ENCODE measurements at places on chromosomes 4 and X. TPM values are rescaled to one million over a fixed set of nuclear protein-coding genes. Genes with fewer than 3 reads are reported as not detected.
A peak's percentile ranks its signal among the peaks of the same experiment; 100 is the strongest.

ADH7 gene
- total RNA-seq = not detected

DNA sequence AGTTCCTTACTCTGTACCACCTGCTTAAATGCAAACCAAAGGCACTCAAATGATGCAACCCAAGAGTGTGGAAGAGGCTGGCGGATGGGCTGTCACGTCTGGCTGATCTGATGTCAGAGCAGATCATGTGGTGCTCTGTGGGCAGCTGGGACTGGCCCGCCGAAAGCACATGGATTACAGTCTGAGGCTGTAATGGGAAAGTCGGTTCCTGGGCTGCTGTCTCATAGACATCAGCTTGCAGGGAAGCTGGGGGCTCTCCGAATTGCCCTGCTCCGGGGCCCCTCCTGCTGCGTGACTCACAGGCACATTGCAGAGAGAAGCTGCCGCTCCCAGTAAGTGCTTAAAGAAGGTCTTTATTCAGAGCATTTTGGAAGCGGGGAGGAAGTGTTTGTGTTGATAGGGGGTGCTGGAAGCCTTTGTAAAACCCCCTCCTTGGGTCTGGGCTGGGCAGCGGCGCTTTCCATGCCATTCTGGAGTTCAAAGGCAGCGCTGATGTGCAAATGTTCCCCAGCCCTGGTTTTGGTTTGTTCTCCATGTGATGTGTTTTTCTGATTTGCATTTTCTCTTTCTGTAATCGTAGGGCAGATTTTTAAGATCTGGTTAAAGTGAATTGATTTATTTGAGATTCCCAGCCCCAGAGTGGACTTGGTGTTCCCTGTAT is 181.1 kb downstream of the LARP7 start:
- DNase-seq = peak; percentile 81

DNA sequence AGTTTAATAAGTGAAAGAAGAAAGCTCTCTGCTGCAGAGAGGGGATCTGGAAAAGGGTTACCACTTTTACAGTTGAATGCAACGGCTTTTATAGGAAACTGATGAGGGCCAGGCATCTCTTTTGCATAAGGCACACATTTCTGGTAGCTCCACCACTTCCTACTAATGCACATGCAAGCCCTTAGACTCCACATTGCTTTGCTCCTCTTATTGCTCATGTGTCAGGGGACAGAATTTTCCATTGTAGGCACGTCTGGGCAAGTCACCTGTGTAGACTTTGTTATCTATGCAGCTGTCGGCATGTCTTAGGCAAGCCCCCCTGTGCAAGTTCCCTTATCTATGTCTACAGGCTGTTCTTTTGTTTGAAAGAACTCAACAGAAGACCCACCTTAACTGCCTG is 294.6 kb upstream of the STS start:
- no peak for DNase-seq

- no peak for DNase-seq
These were observed 19.6 kb upstream of the FAT1 start for GRCh38 chr4:186743261-186743660.

IQCM gene
- total RNA-seq = not detected

DNA sequence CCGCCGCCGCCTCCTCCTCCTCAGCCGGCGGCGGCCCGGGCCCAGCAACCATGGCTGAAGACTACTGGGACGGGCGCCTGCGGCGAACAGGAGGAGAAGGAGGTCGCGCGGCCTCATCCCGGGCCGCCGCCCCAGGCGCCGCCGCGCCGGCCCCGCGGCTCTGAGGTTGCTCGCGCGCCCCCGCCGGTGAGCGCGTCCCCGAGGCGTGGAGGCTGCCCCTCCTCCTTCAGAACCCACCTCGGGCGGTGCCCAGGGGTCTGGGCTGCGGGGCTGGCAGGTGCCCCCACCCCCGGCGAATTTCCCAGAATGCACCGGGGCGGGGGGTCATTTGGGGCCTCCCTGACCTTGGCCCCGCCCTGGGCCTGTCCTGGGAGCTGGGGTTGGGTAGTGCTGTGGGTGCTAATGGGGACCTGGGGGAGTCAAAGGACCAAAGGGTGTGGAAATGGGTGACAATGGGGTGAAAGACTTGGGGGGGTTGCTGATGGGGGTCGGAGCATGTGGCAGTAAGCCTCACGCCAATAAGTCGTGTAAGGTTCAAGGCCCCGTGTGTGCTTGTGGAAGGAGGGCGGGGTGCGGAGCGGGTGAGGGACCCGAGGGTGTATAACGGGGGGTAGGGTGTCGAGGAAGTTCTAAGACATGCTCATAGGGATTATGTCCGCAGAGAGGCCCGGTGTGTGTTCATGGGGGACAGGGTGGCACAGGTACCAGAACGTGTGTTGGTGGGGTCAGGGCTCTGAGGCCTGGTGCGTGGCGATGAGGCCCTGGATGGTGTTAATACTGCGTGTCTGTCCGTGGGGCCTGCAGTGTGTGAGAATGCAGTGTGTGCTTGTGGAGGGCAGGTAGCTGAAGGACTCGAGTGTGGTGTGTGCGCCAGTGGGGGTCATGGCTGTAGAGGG is 687 bp downstream of the CDK16 start:
- peak; percentile 36 for DNase-seq

DNA sequence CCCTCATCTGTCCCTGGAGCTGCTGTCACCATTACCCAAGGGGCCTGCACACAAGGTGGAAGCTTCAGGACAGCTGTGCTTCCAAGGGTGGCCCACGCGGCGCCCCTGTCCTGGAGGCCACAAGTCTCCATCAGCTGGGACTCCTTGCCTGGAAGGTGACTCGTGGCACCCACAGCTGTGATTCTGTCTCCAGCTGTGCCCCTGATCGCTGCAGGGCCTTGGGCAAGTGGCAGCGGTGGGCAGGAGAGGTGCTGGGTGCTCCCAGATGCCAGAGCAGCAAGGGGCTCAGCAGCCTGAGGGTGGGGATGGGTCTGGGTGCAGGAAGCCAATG is 9.0 kb upstream of the DUSP9 start:
- DNase-seq = no peak

GRCh38 chr4:17120761-17121160 is 222.3 kb upstream of the LDB2 start:
- DNase-seq = no peak

GRCh38 chrX:70096052-70096451 is 33.8 kb downstream of the OTUD6A start:
- DNase-seq = peak; percentile 21

SCML1 gene
- total RNA-seq = 1.8 TPM

DNA sequence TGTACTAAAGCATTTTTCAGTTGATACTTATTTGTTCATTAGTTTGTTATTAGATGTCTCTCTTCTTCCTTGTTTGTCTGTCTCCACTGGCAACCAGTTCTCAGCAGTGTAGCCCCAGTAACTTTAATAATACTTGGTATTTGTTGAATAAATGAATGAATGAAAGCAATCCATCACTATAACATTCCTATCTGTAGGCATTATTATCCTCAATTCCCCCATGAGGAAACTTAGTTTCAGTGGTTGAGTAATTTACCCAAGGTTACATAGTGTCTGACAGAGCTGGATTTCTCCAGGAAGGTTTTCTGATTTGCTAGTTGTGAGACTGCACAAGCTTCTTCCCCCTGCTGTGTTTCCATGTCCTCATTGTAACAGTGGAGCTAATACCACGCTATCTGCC is 27.8 kb upstream of the MAOB start:
- no peak for DNase-seq

RAB40AL gene
- not detected for total RNA-seq

ZCCHC18 gene
- total RNA-seq = 2.6 TPM

GRCh38 chr4:73142995-73143547 is 73.6 kb upstream of the COX18 start:
- DNase-seq = no peak

- no peak for DNase-seq
These were observed 24.3 kb upstream of the NDNF start for GRCh38 chr4:121096629-121097028.

- DNase-seq = no peak
These were observed 253.4 kb upstream of the GPRIN3 start for GRCh38 chr4:89561048-89561447.

DNA sequence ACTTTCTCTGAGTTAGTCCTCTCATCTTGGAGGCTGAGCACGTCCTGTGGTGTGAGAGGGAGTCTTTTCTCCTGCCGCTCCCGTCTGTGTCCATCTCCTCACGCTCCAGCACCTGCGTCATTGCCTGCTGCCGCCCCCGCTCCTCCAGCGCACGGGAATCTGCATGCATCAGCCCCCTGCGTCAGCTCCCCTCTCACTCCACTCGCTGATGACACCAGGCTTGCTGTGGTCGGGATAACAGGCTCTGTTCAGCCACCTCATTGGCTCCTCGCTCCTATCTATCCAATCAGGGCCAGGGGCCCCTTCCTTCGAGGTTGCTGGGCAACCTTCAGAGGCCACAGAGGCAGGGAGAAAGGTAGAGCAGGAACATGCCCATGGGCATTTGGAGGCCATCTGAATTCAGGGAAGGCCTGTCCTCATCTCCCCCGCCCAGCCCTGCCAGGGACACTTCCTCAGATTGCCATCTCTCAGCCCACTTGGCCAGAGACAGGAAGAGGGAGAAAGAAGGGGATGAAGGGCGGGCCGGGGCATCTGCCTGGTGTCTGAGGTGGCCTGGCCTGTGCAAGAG is 9.3 kb downstream of the ZNF185 start:
- peak; percentile 64 for DNase-seq

GRCh38 chr4:11348449-11349088 is 80.1 kb downstream of the HS3ST1 start:
- DNase-seq = no peak
